Neural crest cell (in vitro differentiated cells): ENCODE measurements at places on chromosomes 2 and 18. TPM values are rescaled to one million over a fixed set of nuclear protein-coding genes. Genes with fewer than 3 reads are reported as not detected.
A peak's percentile ranks its signal among the peaks of the same experiment; 100 is the strongest.

DNA sequence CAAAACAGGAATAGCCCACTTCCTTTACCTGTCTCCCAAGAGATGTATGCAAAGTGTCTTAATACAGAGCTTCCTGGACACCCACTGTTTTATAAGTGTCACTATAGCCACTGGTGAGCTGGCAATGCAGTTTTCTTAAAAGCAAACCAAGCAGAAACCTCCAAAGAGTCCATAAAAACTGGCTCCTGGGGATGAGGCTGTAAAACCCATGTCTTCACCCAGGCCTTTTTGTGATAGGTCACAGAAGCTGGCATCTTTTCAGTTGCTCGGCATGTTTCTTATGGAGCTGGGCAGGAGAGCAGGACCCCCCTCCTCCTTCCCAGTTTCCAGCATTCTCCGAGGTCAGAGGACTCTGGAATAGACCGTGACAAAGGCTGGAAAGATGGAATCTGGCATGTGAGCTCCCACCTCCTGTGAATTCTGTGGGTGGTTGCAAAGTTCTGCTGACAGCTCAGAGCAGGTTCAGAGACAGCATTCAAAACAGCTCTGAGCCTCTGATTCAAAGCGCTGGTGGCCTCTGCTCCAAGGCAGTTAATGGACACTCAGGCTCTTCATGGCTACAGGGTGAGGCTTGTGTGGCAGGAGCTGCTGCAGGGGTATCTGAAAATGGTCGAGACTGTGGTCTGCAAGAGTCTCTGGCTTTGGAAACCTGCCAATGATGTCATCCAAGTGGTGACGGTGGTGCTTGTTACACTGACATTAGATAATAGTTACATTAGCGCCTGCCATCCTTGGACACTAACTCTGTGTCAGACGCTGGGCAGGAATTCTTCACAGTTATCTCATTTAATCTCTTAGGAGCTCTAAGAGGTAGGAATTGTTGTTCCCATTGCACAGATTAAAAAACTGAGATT is 283.4 kb downstream of the CLIP4 start:
- no peak for DNase-seq

DNA sequence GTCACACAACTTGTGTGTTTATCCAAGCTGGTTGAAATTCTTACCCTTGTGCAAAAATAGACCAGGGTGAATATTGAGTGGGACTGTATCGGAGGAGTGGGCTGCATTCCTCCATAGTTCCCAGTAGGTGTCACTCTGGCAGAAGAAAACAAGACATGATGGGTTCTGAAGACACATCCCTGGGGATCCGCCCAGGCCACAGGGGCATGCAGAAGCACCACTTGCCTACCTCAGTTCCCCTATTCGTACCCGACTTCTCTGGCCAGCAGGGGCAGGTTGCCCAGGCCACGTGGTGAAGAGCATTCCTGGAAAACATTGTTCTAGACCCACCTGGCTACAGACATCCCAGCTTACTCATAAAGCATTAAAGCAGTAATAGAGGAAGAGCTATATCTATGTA is 168.2 kb downstream of the FAM210A start:
- peak; percentile 31 for DNase-seq

- DNase-seq, result no peak
Measured at GRCh38 chr18:57776767-57777166, 26.3 kb downstream of the ATP8B1 start.

- DNase-seq, result peak; percentile 57
Measured at GRCh38 chr18:76801567-76802505, 20.5 kb upstream of the ZNF236 start.

GRCh38 chr2:173264603-173265366 is 89.9 kb upstream of the CDCA7 start:
- DNase-seq, result no peak

GRCh38 chr2:161400076-161400475 is 16.0 kb upstream of the TBR1 start:
- no peak for DNase-seq

DNA sequence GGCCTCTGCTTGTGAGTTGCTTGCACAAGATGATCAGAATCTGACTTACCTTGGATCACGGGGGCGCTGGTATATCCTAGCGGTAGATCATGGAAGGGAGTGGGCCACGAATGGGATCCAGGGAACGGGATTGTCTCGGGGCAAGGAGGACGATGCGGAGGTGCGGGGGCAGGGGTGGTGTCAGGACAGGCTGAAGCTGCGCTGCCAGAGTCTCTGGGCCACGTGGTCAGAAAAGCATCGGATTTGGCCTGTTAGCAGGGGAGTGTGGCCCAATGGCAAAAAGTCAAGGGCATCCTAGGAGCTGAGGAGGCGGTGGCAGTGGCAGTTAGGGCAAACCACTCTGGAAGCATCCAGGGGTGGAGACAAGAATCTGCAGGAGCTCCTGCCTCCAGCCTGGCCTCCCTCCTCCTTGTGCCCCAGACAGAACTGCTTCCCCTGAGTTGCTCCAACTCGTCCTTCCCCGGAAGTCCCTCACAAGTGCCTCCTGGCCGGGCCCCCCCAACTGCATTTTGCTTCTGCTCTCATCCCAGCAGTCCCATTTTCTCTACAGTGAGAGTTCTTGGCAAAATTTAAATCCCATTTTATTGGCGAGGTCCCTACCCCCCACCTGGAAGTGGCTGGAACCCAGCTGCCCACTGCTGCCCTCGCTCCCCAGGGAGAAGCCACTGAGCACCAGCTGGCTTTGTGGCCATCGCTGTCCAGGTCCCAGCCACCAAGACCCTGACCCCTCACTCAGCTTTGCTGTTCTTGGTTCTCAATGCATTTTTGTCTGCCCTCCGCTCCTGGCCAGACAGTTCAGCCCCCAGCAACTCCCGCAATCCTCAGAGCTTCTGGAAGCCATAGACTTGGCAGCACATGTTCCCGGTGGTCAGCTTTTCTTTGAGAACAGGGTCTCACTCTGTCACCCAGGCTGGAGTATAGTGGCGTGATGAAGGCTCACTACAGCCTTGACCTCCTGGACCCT is 5.6 kb upstream of the CCDC74B start:
- no peak for DNase-seq

- no peak for DNase-seq
Measured at GRCh38 chr2:216354306-216354705, 18.0 kb downstream of the MARCHF4 start.

- peak; percentile 14 for DNase-seq
Measured at GRCh38 chr2:198657512-198658121, 800.1 kb downstream of the SATB2 start.

DNA sequence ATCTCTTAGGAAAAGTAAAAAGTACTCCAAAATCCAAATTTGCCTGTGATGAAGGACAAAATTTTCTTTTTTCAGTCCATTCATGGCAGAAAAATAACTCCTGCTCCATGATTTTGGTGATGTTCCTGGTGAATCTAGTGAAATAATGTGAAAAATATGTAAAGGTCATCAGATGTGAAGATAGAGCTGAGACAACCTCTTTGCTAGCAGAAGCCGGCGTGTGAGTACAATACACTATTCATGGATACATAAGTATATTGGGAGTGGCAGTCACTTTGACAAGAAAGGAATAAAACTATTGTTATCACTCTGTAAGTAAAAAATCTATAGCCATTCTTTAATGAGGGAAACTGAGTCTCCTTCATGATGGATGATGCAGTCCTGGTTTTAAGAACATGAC is 6.3 kb upstream of the SLC1A4 start:
- no peak for DNase-seq

DNA sequence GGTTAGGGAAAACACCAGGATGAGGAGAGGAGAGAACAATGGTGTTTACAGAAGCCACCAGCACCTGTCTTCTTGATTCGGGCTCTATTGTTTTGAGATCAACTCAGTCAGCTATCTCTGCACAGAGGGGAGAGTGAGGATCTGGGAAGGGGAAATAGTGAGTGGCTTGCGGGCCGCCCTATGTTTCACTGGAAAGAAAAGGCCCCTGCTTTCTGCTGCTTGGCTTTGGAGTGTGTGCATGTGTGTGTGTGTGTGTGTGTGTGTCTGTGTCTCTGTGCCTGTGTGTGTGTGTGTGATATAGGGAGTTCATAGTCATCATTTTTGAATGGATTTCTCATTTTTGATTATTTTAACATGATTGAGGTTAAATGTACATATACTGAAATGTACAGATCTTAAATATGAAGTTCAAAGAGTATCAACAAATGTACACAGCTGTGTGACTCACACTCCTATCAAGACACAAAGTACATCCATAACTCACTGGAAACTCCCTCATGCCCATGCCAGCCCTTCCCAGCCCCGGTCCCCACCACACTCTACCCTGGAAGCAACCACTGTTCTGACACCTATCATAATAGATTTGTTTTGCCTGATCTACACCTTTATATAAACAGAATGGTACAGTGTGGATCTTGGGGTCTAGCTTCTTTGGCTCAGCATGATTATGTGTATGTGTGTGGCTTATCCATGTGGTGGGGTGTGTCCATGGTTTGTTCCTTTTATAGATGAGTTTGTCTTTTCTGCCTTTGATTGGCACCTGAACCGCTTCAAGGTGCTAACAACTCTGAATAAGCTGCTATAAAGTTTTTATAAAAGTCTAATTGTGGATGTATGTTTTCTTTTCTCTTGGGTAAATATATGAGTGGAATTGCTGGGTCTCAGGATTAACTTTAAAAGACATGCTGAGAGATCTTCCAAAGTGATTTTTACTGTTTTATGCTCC is 258.3 kb downstream of the SETBP1 start:
- DNase-seq, result no peak

GRCh38 chr18:34999756-35000289 is 41.4 kb upstream of the MAPRE2 start:
- DNase-seq, result no peak

ADAM23 gene
- total RNA-seq, result 31.2 and 34.0 TPM in 2 replicates

DUSP11 gene
- 17.7 and 18.2 TPM in 2 replicates for total RNA-seq

MRPL30 gene
- total RNA-seq, result 44.3 and 47.9 TPM in 2 replicates

ITGA4 gene
- 74.4 and 75.6 TPM in 2 replicates for total RNA-seq

ALPG gene
- not detected in 2 replicates for total RNA-seq

TRABD2A gene
- total RNA-seq, result 0.84 TPM in 2 replicates
